Peyer's patch (tissue), 4 donors: ENCODE measurements at places on chromosomes 2 and 18. TPM values are rescaled to one million over a fixed set of nuclear protein-coding genes. Genes with fewer than 3 reads are reported as not detected.

Gene GATA6
- 118 TPM for total RNA-seq

DNA sequence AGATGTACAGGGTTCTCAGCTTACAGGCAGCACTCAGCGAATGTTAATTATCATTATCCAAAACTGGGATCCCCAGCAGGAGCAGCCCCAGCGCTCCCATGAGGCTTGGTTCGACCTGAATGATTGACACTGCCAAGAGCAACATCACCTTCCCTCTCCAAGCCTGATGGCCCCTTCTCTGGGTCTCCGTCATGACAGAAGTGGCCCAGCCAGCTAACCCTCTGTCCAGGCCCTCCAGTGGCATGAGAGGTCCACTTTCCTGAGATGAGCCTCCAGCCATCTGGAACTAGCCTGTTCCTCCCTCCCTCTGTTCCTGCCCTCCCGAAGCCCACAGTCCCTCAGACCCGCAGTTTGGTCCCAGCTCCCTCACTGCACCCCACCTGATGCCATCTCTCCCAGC is 97.0 kb upstream of the RAB6C start:
- no peak for DNase-seq

Gene SLC40A1
- total RNA-seq = 69.8 TPM

DNA sequence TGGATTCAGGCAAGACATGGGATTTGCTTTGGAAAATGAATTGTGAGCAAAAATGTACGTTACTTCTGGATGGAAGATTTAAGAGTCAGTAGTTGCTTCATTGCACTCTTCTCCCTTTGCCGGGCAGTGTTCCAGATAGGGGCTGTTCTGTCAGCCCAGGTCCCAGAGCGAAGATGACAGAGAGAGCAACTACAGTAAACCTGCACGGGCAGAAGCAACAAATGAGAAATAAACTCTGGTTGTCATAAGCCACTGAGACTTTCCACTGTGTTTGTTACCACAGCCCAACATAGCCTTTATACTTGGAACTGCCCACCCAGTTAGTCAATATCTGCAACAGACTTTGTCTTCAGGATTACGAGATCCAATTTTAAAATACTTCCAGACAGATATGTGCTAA is 83.3 kb downstream of the CACNB4 start:
- DNase-seq = no peak

DNA sequence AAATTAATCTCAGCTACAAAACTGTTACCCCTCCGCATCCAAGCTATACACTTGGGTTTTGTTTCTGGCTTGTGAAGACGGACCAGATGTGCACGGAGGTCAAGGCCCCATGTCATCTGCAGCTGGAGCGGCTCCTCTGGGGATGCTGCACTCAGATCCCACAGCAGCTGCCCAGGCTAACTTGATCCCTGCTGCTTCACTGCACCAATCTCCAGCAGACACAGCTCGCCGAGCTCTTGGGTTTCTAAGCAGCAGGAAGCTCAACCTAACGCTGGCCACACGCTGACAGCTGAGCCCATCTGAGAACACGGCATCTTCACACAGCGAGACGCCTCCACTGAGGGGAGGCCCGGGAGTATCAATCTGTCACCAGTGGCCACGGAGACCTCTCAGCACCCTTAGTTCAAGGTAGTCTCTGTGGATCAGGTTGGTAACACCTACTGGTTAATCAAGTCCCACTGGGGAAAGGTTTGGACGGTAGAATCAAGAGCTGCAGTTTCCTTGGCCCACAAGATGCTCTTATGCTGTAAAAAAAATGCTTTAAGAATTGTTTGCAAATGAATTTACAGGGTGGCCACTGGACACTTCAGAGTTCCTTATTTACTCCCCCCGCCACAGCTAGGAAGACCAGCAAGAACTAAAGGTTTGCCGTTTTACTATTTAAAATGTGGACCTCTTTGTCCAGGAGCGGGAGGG is 67.5 kb downstream of the EMILIN2 start:
- DNase-seq = peak; percentile 41

GRCh38 chr18:53799134-53799533 is 425.3 kb downstream of the MBD2 start:
- DNase-seq = no peak

- DNase-seq = no peak
Measured at GRCh38 chr2:172985139-172985892, 90.3 kb upstream of the MAP3K20 start.

Gene LOXL3
- total RNA-seq = 8.0 TPM

- DNase-seq = peak; percentile 72
Measured at GRCh38 chr2:45889053-45889452, 237.6 kb downstream of the PRKCE start.

Gene IL36G
- not detected for total RNA-seq

DNA sequence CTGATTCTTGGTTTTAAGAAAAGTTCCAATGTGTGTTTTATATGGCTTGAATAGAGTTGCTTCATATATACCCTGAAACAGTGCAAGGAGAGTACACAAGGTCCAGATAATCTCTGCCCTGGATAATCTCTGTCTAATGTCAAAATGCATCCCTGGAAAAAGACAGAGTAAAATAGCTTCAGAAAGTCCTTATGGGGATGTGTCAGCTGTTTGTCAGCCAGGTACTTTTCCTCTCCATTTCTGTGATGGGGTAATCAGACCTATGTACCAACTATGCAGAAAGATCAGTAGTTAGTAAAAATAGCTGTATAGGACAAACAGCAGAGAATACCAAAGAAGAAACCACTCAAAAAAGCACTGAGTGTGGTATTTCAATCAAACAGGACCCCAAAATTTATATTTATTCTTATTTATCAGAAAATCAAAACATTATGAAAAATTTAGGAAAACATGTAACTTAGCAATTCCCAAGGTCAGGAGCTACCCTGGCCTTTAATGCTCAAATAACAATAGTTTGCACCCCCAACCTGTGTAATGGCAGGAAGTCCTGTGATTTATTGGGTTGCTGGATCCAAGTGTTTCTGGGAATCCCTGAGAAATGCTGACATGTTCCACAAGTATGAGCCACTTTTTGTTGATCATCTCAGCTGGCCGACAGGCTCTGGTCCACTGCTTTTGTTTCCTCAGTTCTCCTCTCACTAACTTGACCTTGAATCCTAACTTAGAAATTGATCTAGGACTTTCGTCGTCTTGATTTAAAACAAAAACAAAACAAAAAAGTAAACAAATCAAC is 69.6 kb downstream of the MDH1 start:
- no peak for DNase-seq

GRCh38 chr2:176589287-176589686 is 320.0 kb downstream of the MTX2 start:
- no peak for DNase-seq

Gene ME2
- 114 TPM for total RNA-seq

Gene EFHD1
- total RNA-seq = 14.9 TPM

Gene DNMT3A
- total RNA-seq = 126 TPM

DNA sequence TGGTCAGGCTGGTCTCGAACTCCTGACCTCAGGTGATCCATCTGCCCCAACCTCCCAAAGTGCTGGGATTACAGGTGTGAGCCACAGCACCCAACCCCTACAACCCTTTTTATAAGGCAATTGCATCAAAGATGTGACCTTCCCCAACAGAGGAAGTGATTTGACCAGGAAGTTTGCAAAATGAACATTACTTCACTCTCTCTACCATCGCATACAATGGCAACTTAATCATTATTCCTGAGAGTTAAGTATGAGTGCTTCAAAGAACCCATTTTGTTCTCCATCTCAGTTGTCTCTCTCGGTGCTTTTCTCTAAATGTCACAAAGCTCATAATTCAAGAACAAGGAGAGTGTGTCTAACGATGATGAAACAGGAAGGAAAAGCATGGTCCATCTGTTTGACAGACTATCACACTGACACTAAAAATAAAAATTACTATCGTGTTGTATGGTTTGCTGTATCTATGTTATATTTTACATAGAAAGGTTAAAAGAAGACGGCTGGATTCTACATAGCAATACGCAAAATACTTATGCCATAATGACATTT is 18.1 kb upstream of the CREG2 start:
- DNase-seq = no peak

Gene C2orf80
- total RNA-seq = not detected
